ENCODE measurements at places on chromosomes 6 and 20. TPM values are rescaled to one million over a fixed set of nuclear protein-coding genes. Genes with fewer than 3 reads are reported as not detected.

- DNase-seq, result no peak
- no peaks in the 10 kb centered on the region for H3K27me3 ChIP-seq
- H3K27ac ChIP-seq, result no peak overlapping the region
- no peaks in the 10 kb centered on the region for H3K36me3 ChIP-seq
- no peaks in the 10 kb centered on the region for H3K4me1 ChIP-seq
Measured at GRCh38 chr20:32602273-32602672, 17.1 kb upstream of the NOL4L start.

GRCh38 chr6:134419716-134420115 lies 101.8 kb upstream of the SGK1 start:
- no peak overlapping the region for H3K27ac ChIP-seq
- no peaks in the 10 kb centered on the region for H3K27me3 ChIP-seq

- DNase-seq, result no peak
- H3K36me3 ChIP-seq, result no peaks in the 10 kb centered on the region
- no peak overlapping the region for H3K27ac ChIP-seq
- no peaks in the 10 kb centered on the region for H3K4me1 ChIP-seq
- H3K4me3 ChIP-seq, result no peak overlapping the region
Measured at GRCh38 chr6:130920969-130921368, 93.8 kb downstream of the SMLR1 start.

DNA sequence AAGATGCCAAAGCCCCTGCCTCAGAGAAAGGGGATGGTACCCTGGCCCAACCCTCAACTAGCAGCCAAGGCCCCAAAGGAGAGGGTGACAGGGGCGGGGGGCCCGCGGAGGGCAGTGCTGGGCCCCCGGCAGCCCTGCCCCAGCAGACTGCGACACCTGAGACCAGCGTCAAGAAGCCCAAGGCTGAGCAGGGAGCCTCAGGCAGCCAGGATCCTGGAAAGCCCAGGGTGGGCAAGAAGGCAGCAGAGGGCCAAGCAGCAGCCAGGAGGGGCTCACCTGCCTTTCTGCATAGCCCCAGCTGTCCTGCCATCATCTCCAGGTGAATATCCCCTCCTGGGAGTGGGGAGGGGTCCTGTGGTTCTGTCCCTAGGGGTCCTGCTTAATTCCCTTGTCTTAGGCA lies 1.1 kb downstream of the MYLK2 start:
- H3K27ac ChIP-seq, result no peak overlapping the region
- DNase-seq, result peak; percentile 66
- no peaks in the 10 kb centered on the region for H3K27me3 ChIP-seq
- H3K36me3 ChIP-seq, result no peaks in the 10 kb centered on the region
- no peak overlapping the region for H3K4me3 ChIP-seq

DNA sequence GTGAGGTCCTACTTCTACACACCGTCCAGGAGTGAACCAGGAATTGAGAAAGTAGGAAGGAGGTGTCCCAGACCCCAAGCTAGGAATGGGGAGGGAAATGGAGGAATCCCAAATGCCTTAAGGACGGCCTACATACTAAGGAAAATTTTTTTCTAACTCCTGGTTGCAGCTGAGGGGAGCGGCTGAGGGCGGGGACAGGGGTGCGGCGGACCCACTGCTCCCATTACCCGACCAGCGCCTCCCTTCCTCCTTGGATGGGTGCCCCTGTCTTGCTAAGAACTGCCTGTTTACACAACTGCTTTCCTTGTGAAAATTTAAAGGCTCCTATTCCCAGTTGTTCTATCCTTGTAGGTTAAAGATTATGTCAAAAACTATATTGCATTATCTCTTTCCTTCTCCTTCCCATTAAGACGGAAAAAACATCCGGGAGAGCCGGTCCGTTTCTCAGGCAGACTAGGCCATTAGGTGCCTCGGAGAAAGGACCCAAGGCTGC lies 699 bp upstream of the HSPA1B start:
- no peaks in the 10 kb centered on the region for H3K36me3 ChIP-seq
- peak; percentile 90 for DNase-seq
- H3K27me3 ChIP-seq, result no peaks in the 10 kb centered on the region
- H3K27ac ChIP-seq, result peak overlapping the region; percentile 99

DNA sequence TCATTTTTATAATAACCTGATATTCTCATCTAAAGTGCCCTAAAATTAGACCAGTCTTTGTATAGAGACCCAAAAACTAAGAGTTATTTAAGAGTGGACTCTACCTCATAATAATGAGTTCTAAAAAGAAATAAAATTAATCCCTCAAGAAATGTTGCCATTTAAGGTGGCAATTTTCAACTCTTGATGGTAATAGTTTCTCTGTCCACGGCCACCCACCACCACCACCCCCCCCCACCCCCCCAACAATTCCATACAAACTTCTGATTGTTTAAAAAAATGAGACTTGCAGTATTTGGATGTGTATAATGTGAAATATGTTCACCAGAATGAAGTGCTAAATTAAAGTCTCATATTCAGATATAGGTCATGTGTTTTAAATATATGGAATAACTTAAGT lies 2.4 kb downstream of the MAP7 start:
- H3K4me1 ChIP-seq, result peaks cover 17% of the 10 kb centered on the region
- no peaks in the 10 kb centered on the region for H3K36me3 ChIP-seq
- H3K4me3 ChIP-seq, result no peak overlapping the region
- DNase-seq, result no peak
- no peak overlapping the region for H3K27ac ChIP-seq

DNA sequence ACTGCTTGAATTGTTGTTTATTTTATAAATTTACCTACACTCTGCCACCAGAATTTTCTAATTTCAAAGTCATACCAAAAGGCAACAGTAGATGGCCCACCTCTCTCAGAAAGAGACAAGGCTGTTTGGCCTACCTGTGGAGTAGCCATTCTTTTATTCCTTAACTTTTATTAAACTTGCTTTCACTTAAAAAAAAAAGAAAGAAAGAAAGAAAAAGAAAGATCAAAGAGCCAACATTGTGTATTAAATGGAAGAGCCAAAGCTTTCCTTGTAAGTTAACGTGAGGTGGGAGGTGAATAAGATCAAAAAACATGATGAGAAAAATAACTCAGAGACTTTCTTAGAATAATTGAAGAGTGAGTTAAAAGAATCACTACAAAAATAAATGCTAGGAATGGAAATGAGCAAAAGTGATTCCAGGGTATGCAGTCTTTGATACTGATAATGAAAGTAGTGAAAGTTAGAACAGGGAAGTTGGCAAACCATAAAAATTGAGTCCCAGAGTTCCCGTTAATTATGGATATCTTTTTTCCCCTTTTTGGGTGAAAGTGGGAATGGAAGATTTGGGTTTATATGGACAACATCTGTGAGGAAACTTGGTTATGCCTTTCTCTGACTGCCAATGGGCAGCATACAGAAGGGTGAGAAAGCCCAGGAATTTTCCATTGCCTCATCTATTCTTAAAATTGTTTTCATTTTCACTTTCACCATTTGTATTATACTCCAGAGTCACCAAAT lies 35.9 kb upstream of the MYB start:
- no peaks in the 10 kb centered on the region for H3K27me3 ChIP-seq
- no peak overlapping the region for H3K27ac ChIP-seq
- no peaks in the 10 kb centered on the region for H3K36me3 ChIP-seq
- no peak for DNase-seq
- no peak overlapping the region for H3K4me3 ChIP-seq
- no peaks in the 10 kb centered on the region for H3K4me1 ChIP-seq

- peaks cover 9% of the 10 kb centered on the region for H3K4me1 ChIP-seq
- peak within 1 kb of the TSS; percentile 67 for H3K27ac ChIP-seq
- no peaks in the 10 kb centered on the region for H3K36me3 ChIP-seq
- no peaks in the 10 kb centered on the region for H3K27me3 ChIP-seq
- no peak for DNase-seq
Measured at GRCh38 chr6:127459231-127459641, at the start of gene KIAA0408. KIAA0408 (minus strand) TSS chr6:127459389; CDS start chr6:127453981, 5,408 bp downstream.

The EDN3 gene
- total RNA-seq, result not detected

The SYNDIG1 gene
- not detected for total RNA-seq

The TRAM2 gene
- 10.4 TPM for total RNA-seq

The FERMT1 gene
- total RNA-seq, result 1.0 TPM
